ENCODE measurements at places on chromosomes 6 and 20. TPM values are rescaled to one million over a fixed set of nuclear protein-coding genes. Genes with fewer than 3 reads are reported as not detected.

DNA sequence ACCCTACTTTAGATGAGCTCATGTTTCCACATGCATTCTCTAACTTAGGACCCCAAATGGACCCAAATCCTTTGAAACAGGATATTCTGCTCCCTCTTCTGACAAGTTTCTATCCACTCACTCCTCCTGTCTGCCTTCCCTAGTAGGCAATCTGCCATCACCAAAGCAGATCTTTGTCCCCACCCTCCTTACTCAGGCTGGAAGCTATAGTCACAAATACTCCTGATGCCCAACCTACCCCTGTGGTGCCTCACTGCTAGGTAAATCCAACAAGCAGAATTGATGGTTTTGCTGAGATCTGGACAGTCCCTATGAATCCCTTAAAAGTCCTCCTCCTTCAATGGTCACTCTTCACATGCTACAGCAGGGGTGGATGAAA, 21.7 kb downstream of the ELOVL5 start:
- no peak for DNase-seq
- peaks cover 57% of the 10 kb centered on the region for H3K4me1 ChIP-seq
- peak overlapping the region; percentile 22 for H3K27ac ChIP-seq
- peaks cover 39% of the 10 kb centered on the region for H3K36me3 ChIP-seq
- H3K4me3 ChIP-seq = no peak overlapping the region

GRCh38 chr6:31631681-31632278, 11.3 kb downstream of the PRRC2A start:
- H3K36me3 ChIP-seq = peaks cover 34% of the 10 kb centered on the region
- H3K4me3 ChIP-seq = no peak overlapping the region
- peak overlapping the region; percentile 10 for H3K27ac ChIP-seq
- H3K27me3 ChIP-seq = no peaks in the 10 kb centered on the region
- peaks cover 3% of the 10 kb centered on the region for H3K4me1 ChIP-seq
- DNase-seq = no peak

GRCh38 chr6:100344321-100344720, 120.4 kb downstream of the SIM1 start:
- no peak for DNase-seq
- no peak overlapping the region for H3K4me3 ChIP-seq
- H3K36me3 ChIP-seq = no peaks in the 10 kb centered on the region
- no peaks in the 10 kb centered on the region for H3K4me1 ChIP-seq

GRCh38 chr20:17969278-17969883, 563 bp downstream of the MGME1 start:
- H3K4me3 ChIP-seq = peak overlapping the region; percentile 91
- peak overlapping the region; percentile 97 for H3K27ac ChIP-seq
- peaks cover 69% of the 10 kb centered on the region for H3K36me3 ChIP-seq
- peak; percentile 40 for DNase-seq
- H3K27me3 ChIP-seq = no peaks in the 10 kb centered on the region

- H3K4me3 ChIP-seq = no peak overlapping the region
- no peaks in the 10 kb centered on the region for H3K27me3 ChIP-seq
- peak overlapping the region; percentile 6 for H3K27ac ChIP-seq
- no peaks in the 10 kb centered on the region for H3K4me1 ChIP-seq
- DNase-seq = no peak
These were observed 124.1 kb downstream of the SULF2 start for GRCh38 chr20:47660983-47661700.

The CDH26 gene
- 0.52 TPM for total RNA-seq

The SRMS gene
- total RNA-seq = not detected

The TFAP2C gene
- total RNA-seq = not detected
